ENCODE measurements at places on chromosomes 16 and 17. TPM values are rescaled to one million over a fixed set of nuclear protein-coding genes. Genes with fewer than 3 reads are reported as not detected.

GRCh38 chr17:5757314-5757907 lies 173.1 kb upstream of the NLRP1 start:
- DNase-seq: no peak

UNC13D gene
- 5.0 TPM for polyA plus RNA-seq

GRCh38 chr16:1126586-1126985 lies 26.3 kb upstream of the CACNA1H start:
- DNase-seq: no peak

- no peak for DNase-seq
Measured at GRCh38 chr17:33381201-33381600, 88.1 kb upstream of the ASIC2 start.

- DNase-seq: no peak
Measured at GRCh38 chr17:54864636-54865356, 35.9 kb upstream of the TOM1L1 start.

AOC2 gene
- 0.74 TPM for polyA plus RNA-seq

CACNG1 gene
- polyA plus RNA-seq: not detected

DNA sequence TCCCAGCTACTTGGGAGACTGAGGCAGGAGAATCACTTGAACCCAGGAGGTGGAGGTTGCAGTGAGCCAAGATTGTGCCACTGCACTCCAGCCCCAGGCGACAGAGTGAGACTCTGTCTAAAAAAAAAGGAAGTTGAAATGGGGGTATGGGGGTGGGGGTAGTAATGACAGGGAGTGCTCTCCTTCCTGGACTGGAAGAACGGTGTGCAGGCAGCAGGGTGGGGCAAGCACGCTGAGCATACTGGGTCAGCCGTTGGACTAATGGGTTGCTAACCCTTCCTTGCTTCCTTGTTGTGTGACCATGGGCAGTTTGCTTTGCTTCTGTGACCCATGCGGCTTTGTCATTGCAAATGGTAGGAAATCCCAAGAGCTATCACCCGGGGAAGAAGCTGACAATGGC lies 16.5 kb downstream of the KATNIP start:
- DNase-seq: no peak

NLGN2 gene
- 18.2 TPM for polyA plus RNA-seq

DNA sequence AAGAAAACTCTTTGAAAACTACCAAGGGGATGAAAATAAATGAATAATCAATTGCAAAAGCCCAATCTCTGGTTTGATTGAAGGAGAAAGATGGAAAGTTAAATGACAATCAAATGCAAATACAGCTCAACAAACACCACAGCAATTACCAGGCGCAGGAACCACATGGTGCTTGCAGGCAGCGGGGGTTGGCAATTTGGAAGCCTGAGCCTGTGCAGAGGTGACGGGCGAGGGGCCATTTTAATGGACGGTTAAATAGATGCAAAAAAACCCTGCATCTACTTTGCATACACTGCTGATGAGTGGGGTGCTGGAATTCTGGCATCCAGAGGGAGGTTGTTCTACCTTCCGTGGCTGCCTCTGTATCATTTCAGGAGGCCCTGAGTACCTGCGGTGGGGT lies 4.8 kb upstream of the SEZ6 start:
- no peak for DNase-seq

- DNase-seq: no peak
Measured at GRCh38 chr17:45395569-45396415, 36.9 kb downstream of the ARHGAP27 start.

GRCh38 chr16:58809213-58809612 lies 75.1 kb upstream of the GOT2 start:
- no peak for DNase-seq

- no peak for DNase-seq
Measured at GRCh38 chr16:82715160-82715559, 88.4 kb downstream of the CDH13 start.

C17orf113 gene
- polyA plus RNA-seq: 3.2 TPM

DNA sequence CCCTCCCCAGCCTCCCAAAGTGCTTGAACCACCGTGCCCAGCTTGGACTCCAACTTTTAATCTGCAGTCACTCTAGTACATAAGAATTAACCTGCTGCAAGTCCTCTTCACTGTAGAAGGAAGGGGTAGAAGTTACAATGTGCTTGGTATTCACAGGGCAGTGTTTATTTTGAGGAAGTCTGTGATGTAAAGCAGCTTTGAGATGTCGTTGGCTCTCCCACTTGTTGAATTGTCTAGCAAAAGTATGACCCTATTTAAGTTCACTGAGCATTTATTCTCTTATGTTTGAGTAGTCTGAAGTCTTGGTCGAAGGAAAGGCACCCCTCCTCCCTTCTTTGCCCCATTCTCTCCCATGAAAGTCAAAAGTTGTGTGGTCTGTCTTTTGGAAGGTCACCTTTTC lies 28.2 kb downstream of the SF3B3 start:
- DNase-seq: no peak

AATK gene
- polyA plus RNA-seq: 2.9 TPM

DOC2B gene
- polyA plus RNA-seq: 76.6 TPM

DNA sequence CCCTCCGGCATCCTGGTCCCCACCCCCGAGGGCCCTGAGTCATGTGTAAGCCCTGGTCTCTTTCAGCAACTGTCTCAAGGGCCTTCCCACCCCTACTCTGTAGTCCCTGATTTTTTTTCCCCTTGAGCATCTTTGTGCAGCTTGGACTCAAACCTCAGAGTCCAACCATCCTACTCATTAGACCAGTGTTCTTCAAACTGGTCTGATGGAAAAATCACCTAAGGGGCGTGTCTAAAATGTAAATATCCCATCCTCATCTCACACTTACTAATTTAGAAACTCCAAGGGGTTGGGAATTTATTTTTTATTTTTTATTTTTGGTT lies 624 bp downstream of the G6PC3 start:
- no peak for DNase-seq

- no peak for DNase-seq
Measured at GRCh38 chr17:19546289-19547065, 12.8 kb downstream of the SLC47A1 start.

HIC1 gene
- 14.2 TPM for polyA plus RNA-seq

EXOC3L1 gene
- 5.6 TPM for polyA plus RNA-seq

PRSS33 gene
- polyA plus RNA-seq: not detected

TBC1D3C gene
- polyA plus RNA-seq: 0.24 TPM

GRCh38 chr16:1548727-1549126 lies 15.3 kb downstream of the TMEM204 start:
- DNase-seq: no peak

- no peak for DNase-seq
Measured at GRCh38 chr17:64784353-64785010, 122.4 kb upstream of the SMURF2 start.

All from right renal cortex interstitium (tissue), 3 donors.